Lower lobe of right lung (tissue), 2 donors: ENCODE measurements at places on chromosomes 2 and 18.

GRCh38 chr18:23451491-23451890 is 1.6 kb upstream of the RIOK3 start:
- no peak for DNase-seq

- DNase-seq, result no peak
These were observed 92.6 kb downstream of the EPB41L3 start for GRCh38 chr18:5451150-5451549.

DNA sequence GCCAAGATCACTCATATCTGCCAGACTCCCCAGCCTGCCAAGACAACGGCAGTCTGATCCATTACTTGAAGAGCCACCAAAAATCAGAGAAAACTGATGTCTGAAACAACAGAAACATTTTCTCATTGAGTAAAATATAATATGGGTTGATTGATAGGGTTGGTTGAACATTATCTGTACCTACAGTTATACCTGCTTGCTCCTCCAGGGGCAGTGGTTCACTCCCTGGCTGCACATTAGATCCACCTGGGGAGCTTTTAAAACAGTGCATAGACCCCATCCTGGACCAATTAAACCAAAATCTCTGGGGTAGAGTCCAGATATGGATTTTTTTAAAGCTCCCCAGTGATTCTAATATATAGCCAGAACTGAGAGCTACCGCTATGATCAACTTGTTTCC is 43.6 kb upstream of the SLC14A2 start:
- no peak for DNase-seq

DNA sequence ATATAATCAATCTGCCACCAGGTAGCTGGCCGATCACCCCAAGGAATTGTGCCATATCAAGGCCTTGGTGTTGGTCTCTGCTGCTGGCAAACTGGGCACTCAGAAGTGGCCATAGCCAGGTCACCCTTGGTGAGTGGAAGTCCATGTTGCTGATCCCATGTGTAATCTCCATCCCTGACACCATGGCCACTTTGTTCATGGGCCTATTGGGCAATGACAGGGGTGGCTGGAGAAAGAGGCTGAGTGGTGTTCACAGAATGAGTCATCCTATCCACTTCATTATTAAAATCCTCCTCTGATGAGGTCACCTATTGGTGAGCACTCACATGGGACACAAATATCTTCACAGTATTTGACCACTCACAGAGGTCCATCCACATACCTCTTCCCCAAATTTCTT is 26.7 kb upstream of the CD226 start:
- no peak for DNase-seq

DNA sequence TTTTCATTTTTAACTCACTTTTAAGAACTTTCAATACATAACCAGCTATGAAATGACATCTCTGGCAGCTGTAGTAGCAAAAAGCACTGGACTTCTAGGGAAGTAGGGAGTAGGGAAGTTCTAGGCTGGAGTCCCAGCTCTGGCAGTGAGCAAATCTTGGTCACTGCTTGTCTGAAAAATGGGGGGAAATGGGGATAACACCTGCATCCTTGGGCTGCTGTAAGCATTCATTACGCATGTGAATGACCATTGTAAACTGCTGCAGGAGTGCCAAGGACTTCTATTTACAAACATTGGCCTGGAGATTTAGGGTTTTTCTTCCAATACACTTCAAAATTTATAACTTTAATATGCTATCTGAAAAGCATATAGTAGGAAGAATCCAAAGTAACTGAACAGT is 972 bp upstream of the MPP4 start:
- DNase-seq, result no peak

DNA sequence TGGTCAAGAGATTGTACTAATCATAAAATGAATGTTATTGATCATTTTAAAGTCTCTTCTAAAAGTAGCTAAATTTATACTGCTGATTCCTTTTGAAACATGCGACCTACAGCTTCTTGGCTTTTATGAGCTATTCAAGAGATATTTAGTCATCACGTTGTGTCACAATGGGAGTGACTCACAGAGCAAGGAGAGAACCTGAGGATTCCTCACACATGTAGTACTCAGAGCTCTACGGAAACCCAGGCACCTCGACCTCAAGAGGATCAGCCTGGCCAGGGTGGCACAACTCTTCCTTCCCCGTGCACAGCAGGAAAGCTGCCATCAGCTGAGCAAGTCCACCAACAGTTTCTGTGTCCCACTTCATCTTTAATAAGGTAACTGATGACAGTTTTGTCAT is at the start of gene DHRS9:
Gene DHRS9 (plus strand): TSS at position 223 of the 400 bp plus-strand sequence. CDS start 12,019 bp downstream, outside the sequence.
- DNase-seq, result peak; percentile 57

DNA sequence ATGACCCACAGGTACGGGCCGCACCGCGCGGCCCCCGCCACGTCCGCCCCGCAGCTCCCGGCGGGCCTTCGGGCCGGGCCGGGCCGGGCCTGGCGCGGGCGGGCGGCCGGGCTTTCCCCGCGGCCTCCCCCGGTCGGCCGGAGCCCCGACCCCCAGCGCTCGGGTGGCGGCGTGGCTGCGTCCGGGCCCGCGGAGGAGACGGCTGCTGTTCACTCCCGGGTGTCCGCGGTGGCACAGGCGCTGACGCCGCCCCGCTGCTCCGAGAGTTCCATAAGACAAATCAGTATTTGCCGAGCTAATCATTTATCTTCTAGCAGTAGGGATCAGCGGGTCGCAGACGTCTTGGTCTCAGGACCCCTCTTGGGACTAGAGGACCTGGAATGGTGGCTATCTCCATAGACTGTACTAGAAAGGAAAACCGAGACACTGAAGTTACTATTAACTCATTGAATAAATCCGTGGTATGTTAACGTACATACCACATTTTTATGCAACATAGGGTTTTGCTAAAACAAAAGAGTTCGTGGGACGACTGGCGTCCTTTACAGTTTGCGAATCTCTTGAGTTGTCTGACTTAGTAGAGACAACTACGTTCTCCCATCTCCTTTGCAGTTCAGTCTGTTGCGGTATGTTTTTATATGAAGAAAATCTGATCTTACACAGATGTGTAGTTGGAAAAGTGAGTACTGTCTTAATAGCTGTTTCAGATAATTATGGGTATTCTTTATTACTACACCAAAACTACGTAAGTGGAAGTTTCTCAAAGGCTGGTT is 500 bp downstream of the LIMS1 start:
- peak; percentile 66 for DNase-seq

DNA sequence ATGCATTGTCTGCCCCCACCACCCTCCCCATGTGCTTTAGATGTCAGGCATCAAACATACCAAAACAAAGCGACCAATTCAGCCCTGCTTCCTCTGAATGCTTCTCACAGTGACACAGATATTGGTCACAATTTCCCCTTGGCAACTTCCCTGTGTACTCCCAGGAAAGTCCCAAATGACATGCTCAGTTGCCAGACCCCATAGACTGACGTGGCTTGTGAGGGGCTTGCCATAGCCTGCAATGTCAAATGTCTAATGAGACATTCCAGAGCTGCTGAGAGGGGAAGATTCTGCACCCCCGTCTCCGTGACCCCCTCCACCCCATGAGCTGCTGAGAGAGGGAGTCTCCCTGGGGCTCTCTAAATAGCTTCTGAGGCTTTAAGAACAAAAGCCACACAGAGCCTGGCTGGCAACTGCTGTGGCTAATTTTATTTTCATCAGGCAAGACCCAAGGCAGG is 47.3 kb downstream of the RFTN2 start:
- DNase-seq, result no peak

- DNase-seq, result no peak
These were observed 33.6 kb upstream of the MGAT4A start for GRCh38 chr2:98764499-98764898.

- DNase-seq, result no peak
These were observed 66.6 kb upstream of the WIPF1 start for GRCh38 chr2:174664084-174664759.

DNA sequence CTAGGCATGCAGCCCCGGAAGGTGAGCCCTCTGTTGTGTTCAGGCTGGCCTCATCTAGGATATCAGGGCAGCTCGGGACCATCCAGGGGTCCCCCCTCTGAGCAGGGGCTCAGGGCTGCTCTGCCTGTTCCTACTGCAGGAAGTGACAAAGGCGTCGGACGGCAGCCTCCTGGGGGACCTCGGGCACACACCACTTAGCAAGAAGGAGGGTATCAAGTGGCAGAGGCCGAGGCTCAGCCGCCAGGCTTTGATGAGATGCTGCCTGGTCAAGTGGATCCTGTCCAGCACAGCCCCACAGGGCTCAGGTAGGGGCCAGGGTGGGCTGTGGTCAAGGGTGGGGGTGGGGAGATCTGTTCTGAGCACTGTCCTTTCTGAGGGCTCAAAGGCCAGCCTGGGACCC is 13.1 kb downstream of the KCNIP3 start:
- no peak for DNase-seq

DNA sequence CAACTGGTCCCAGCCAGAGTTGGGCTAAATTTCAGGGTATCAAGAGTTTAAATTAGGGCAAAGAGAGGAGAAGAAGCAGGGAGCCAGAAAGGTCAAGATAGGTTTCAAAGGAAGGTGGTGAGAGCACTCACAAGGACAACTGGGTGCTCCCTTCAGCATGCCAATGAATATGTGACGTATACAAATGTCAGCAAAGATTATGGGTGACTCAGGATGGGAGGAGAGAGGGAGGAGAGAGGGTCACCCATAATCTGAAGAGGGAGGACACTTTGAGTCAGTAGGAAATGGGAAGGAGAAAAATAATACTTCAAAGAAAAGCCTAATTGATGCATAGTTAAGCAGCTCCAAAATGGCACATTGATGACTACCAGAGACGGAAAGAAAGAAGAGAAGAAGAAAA is 53.1 kb upstream of the ABCA12 start:
- DNase-seq, result no peak

- no peak for DNase-seq
These were observed 1.4 kb downstream of the GPBAR1 start for GRCh38 chr2:218262237-218262600.

DNA sequence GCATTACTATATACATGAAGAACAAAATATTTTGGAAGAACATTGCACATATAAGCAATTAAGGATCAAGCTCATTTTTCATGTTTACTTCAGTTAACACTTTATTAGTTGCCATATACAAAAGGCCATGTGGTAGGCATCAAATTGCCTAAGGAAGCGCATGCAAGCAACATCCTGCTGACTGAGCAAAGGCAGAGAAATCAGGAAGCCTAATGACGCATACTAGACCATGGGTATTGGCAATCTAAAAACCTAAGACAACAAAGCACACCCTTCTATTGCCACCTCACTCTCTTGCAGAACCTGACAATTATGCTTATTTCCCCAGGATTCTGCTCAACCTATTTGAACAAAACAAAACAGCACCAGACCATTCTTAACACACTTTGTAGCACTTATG is 171.9 kb downstream of the STK39 start:
- DNase-seq, result no peak
